ENCODE measurements at places on chromosomes 11 and 22. TPM values are rescaled to one million over a fixed set of nuclear protein-coding genes. Genes with fewer than 3 reads are reported as not detected.

DNA sequence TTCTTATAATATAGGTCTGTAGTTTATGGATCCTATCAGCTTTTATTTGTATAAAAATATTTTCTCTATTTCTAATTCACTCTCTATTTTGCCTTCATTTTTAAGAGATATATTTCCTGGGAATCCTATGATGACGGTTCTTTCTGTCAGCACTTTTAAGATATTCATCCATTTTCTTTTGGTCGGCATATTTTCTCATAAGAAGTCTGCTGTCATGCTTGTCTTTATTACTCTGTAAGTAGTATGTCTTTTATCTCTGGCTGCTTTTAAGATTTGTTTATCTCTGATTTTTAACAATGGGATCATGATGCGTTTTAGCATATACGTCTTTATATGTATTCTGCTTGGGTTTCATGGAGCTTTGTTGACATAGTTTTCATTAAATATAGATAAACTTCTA lies 175.5 kb downstream of the SNX19 start:
- peaks cover 2% of the 10 kb centered on the region for H3K27me3 ChIP-seq
- no peak overlapping the region for H3K4me3 ChIP-seq
- H3K36me3 ChIP-seq = no peaks in the 10 kb centered on the region

DNA sequence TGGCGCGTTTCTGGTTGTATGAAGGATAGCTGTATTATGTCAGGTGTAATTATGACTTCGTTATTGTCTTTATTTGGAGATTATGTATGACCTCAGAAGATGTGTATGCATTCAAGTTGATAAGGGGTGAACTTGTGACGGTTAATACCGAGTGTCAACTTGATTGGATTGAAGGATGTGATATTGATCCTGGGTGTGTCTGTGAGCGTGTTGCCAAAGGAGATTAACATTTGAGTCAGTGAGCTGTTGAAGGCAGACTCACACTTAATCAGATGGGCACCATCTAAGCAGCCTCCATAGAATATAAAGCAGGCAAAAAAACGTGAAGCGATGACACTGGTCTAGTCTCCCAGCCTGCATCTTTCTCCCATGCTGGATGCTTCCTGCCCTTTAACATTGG lies 15.3 kb upstream of the CD82 start:
- DNase-seq = no peak
- no peak overlapping the region for H3K4me3 ChIP-seq
- no peaks in the 10 kb centered on the region for H3K4me1 ChIP-seq
- H3K27ac ChIP-seq = no peak overlapping the region
- H3K36me3 ChIP-seq = no peaks in the 10 kb centered on the region

DNA sequence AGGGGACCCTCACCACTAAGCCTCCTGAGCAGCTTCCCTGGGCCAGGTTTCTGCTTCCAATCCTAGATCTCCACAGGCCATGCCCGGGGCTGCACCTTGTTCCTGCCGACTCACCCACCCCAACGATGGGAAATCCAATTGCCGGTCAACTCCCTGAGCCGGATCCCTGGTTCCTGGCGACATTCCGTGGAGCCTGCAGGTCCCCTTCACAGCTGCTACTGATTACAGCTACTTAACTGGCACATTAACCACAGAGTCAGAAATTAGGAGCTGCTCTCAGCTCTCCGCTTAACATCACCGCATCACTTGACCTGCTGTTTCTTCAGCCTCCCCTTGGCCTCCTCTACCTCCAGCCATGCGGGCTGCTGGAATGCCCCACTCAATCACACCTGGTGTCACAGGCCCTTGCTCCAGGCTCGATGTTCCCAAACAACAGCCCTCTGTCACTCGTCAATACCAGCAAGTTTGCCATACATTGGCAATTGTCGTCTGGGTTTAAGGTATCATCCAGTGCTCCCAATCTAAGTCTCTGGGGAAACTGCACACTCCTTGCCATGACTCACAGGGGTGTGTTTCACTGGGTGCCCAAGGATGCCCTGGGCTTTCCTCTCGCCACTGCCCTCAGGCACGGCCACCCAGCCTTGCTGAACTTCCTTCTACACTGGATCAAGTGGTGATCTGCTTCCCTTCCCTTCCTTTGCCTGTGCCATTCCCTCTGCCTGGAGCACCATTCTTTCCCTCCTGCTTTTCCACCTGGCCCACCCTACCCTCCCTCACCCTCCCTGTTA lies 181.0 kb downstream of the MN1 start:
- H3K4me1 ChIP-seq = no peaks in the 10 kb centered on the region
- H3K27ac ChIP-seq = no peak overlapping the region
- H3K4me3 ChIP-seq = no peak overlapping the region

- H3K36me3 ChIP-seq = peaks cover 3% of the 10 kb centered on the region
- DNase-seq = no peak
- no peak overlapping the region for H3K27ac ChIP-seq
- H3K27me3 ChIP-seq = no peaks in the 10 kb centered on the region
Observed at GRCh38 chr22:24370401-24370800, 57.0 kb upstream of the ADORA2A start.

DNA sequence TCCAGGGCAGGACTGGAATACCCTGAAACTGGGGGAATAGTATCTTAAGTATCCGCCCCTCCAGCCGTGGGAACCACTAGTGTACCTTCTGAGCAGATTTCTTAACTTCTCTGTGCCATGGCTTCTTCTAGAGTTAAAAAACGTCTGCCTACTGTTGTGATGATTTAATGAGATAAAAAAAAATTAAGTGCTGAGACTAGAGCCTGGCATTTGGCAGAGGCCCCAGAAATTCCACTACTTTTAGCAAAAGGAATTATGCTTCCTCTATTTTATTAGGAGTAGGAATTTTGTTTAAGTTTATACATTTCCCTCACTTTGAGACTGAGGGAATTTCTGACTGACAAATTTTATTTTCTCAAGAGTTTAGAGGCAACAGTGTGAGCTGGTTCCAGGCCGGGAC lies 371.2 kb upstream of the B3GAT1 start:
- H3K4me1 ChIP-seq = no peaks in the 10 kb centered on the region
- no peaks in the 10 kb centered on the region for H3K36me3 ChIP-seq
- H3K4me3 ChIP-seq = no peak overlapping the region
- H3K27me3 ChIP-seq = no peaks in the 10 kb centered on the region
- no peak for DNase-seq

DNA sequence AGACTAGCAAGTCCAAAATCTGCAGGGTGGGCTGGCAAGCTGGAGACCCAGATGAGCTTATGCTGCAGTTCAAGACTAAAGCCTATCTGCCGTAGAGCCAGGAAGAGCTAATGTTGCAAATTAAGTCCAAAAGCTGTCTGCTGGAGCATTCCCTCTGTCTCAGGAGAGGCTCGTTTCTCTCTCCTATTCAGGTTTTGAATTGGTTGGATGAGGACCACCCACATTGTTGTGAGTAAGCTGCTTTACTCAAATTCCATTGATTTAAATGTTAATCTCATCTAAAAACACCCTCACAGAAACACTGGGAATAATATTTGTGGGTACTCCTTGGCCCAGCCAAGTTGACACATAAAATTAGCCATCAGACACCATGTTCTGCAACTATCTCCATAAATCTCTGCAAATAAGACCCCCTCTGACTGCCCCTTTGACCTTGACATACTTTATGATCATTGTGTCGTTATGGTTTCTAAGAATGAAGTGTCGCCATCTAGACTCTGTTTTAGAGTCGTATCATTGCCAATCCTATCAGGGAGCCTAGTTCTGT lies 16.8 kb upstream of the CUL5 start:
- H3K4me3 ChIP-seq = no peak overlapping the region
- no peak overlapping the region for H3K27ac ChIP-seq
- H3K4me1 ChIP-seq = no peaks in the 10 kb centered on the region
- H3K36me3 ChIP-seq = no peaks in the 10 kb centered on the region
- DNase-seq = no peak

- no peaks in the 10 kb centered on the region for H3K36me3 ChIP-seq
- no peaks in the 10 kb centered on the region for H3K27me3 ChIP-seq
- DNase-seq = no peak
- H3K27ac ChIP-seq = no peak overlapping the region
- H3K4me1 ChIP-seq = no peaks in the 10 kb centered on the region
- no peak overlapping the region for H3K4me3 ChIP-seq
Observed at GRCh38 chr11:118291477-118292135, 12.9 kb upstream of the CD3E start.

CEP164 gene
- polyA plus RNA-seq = 18.1 TPM

OR8G1 gene
- not detected for polyA plus RNA-seq

KRTAP5-8 gene
- polyA plus RNA-seq = not detected
